Activated CD8-positive, alpha-beta memory T cell treated with anti-CD3 and anti-CD28 coated beads for 36 hours (primary cell): ENCODE measurements at places on chromosomes 6 and 20. TPM values are rescaled to one million over a fixed set of nuclear protein-coding genes. Genes with fewer than 3 reads are reported as not detected.

Gene PI16
- 0.23 TPM for total RNA-seq

Gene MRAP2
- not detected for total RNA-seq

Gene VWA7
- 1.9 TPM for total RNA-seq

Gene MOXD1
- total RNA-seq: not detected

Gene CGA
- total RNA-seq: not detected

Gene MUC22
- not detected for total RNA-seq

Gene POLR1C
- 111 TPM for total RNA-seq

Gene SNRPB2
- total RNA-seq: 118 TPM

Gene BMP5
- total RNA-seq: not detected

Gene SMAP1
- 23.6 TPM for total RNA-seq

Gene CBLN4
- total RNA-seq: not detected

Gene TRAPPC3L
- total RNA-seq: not detected

Gene C6orf15
- total RNA-seq: not detected

Gene PTPN1
- 67.9 TPM for total RNA-seq

Gene SIGLEC1
- total RNA-seq: not detected

Gene CRYBG1
- 32.3 TPM for total RNA-seq

Gene ZMYND8
- 29.1 TPM for total RNA-seq

Gene OR2H1
- total RNA-seq: not detected

Gene COL10A1
- total RNA-seq: not detected

Gene SALL4
- 0.70 TPM for total RNA-seq

Gene AKAP12
- 1.5 TPM for total RNA-seq

Gene NDUFAF4
- 82.3 TPM for total RNA-seq
